ENCODE measurements at places on chromosomes 11 and 22.

DNA sequence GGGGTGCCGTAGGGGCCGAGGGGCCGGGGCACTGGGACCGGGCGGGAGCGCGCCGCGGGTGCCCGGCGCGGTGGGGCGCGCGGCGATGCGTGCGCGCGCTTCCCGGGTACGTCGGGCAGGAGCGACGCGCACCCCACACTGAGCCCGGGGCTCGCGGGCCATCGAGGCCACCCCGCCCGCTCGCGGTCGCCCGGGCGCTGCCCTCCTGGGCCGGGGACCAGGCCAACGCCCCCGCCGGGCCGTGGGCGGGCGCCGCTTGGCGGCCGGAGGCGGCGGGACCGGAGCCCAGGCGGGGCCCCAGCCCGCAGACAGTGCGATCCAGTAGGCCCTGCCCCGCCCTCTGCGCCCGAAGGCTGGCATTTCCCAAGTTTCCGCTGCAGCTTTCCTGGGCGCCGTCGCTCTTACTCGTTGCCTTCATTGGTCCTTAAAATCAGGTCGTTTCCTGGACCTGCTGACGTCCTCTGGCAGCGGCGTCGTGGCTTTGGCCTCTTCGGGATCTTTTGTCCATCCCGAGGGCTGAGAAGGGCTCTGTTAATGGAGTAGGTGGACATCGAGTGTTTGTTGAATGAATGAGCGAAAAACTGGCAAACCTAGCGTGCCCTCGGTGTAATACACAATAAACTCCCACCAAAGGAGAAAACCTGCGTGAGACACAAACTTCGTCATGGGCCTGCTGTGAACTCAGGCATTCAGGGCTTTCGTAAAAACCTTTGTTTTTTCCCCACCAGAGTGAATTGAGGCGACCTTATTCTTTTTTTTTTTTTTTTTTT, 638 bp downstream of the PARVA start:
- no peak for DNase-seq

GRCh38 chr22:35148866-35149548, 83.0 kb downstream of the ISX start:
- no peak for DNase-seq

DNA sequence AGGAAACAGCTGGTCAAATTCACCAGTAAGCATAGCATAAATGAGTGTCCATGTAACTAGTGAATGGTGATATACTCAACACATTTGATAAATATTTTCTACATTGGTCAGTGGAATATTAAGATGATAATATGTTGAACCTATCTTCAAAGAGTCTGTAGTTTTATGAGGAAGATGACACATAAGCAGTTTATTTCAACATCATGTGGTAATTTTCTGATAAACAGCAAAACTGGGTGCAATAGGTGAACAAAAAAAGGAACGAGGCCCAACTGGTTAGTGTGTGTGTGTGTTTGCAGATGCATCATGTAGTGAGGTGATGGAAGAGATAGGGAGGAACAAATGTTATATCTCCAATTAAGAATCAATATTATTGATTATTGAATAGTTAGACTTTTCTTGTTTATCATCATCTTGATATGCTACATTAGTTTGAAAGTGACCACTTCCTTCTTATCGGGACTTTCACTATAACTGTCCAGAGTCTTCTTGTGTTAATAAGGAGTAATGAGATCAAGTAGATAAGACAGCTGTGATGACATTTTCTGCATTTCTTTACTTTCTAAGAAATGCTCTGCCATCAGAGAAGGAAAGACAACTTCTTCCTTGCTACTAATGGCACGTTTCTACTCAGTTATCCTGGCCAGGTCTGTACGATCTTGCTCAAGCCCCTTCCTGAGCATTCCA, 270.7 kb downstream of the ETS1 start:
- DNase-seq, result no peak

GRCh38 chr11:27701355-27702105, 1.3 kb upstream of the BDNF start:
- DNase-seq, result no peak

GRCh38 chr11:68354148-68354872, 41.9 kb downstream of the LRP5 start:
- DNase-seq, result no peak

DNA sequence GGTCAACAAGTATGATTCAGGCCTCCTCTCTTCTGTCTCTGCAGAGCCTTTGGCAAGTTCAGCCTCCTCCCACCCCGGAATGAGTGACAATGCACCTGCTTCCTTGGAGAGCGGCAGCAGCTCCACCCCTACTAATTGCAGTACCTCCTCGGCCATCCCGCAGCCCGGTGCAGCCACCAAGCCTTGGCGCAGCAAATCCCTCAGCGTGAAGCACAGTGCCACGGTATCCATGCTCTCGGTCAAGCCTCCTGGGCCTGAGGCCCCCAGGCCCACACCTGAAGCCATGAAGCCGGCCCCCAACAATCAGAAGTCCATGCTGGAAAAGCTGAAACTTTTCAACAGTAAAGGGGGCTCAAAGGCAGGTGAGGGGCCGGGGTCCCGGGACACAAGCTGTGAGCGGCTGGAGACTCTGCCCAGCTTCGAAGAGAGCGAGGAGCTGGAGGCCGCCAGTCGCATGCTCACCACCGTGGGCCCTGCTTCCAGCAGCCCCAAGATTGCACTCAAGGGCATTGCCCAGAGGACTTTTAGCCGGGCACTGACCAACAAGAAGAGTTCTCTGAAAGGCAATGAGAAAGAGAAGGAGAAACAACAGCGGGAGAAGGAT, 220.6 kb downstream of the NAV2 start:
- DNase-seq, result no peak

DNA sequence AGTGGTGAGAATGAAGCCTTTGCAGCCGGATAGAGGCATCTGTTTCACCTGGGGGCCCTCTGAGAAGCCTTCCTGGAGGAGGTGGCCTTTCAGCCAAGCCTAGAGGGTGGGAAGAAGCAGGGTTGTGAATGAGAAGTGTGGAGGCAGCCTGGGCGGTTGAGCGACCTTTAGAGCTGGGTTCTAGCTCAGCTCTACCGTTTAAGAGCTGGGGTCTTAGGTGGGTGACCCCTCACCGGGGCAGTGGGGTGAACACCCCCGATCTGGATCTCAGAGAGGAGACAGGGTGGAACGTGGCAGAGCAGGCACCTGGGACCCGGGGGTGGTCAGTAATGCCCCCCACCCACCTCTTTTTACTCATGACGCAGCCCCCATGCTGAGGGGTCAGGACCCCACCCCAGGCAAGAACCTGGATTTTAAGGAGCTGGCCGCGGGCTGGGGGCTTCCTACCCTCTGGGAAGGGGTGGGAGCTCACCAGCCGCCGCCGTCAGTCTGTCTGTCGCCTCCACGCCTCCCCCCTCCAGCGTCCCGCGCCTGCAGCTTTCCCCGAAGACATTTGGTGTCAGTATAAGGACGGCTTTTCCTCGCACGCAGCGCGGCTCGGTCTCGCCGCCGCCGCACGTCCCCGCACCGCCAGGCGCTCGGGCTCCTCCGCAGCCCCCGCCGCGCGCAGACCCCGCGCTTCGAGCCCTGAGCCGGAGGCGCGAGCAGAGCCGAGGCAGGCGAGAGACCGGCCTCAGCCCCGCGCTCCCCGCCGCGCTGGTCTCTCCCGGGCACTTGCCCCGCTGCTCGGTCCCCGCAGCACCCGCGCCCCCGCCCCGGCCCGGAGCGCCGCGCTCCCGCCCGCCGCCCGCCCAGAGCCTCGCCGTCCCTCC, 13.3 kb upstream of the CACNA1I start:
- DNase-seq, result no peak

DNA sequence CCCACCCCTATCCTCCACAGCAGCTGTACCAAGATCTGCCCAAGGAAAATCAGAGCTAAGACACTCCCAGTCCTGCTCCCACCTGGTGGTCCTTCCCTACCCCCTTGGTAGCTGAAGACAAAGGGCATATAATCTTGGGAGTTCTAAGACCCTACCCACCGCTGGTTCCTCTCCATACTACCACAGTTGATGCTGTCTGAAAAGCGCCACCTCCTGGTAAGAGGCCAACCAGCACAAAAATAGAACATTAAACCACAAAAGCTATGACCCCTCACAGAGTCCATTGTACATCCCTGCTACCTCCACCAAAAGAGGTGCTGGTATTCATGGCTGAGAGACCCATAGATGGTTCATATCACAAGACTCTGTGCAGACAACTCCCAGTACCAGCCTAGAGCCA, 161.5 kb upstream of the ARHGAP42 start:
- DNase-seq, result no peak

GRCh38 chr22:37749226-37749625, 52.4 kb downstream of the TRIOBP start:
- no peak for DNase-seq

DNA sequence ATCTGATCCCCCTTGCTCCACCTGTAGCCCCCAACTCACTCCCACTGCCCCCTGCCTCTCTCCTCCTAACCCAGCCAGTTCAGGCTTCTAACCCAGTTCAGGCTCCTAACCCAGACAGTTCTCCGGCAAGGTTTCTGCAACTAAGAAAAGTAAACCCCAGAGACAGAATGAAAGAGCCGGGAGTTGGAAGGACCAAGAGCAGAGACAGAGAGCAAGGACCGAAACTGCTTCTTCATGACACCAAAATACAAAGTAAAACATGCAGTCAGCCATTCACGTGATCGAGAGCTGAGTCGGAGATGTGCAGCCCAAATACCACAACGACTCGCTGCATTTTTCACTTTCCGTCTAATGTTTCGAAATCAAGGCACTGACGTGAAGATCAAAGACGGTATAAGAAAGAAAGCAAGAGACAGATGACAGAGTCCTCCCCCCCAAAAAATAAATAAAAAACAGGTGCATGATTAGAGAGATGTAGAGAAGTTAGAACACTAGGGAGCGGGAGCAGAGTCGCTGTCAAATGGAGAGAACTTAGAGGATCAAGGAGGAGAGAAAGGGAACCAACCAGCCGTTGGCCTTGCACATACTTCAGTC, 884 bp downstream of the IL10RA start:
- no peak for DNase-seq

- DNase-seq, result no peak
These were observed 33.9 kb upstream of the SLC5A12 start for GRCh38 chr11:26755762-26756161.

DNA sequence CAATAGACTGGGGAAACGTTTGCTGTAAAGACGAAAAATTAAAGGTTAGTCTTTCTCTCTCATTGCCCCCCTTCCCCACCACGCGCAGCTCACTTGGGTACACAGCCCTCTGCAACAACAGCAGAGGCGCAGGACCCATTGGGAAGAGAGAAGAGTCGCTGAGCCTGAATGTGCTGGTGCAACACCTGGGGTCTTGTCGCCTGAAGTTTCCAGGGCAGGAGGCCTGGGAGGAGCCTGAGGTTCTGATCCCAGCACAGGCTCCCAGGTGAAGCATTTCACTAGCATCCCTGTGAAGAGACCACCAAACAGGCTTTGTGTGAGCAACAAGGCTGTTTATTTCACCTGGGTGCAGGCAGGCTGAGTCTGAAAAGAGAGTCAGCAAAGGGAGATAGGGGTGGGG, 116.2 kb upstream of the NTM start:
- no peak for DNase-seq

DNA sequence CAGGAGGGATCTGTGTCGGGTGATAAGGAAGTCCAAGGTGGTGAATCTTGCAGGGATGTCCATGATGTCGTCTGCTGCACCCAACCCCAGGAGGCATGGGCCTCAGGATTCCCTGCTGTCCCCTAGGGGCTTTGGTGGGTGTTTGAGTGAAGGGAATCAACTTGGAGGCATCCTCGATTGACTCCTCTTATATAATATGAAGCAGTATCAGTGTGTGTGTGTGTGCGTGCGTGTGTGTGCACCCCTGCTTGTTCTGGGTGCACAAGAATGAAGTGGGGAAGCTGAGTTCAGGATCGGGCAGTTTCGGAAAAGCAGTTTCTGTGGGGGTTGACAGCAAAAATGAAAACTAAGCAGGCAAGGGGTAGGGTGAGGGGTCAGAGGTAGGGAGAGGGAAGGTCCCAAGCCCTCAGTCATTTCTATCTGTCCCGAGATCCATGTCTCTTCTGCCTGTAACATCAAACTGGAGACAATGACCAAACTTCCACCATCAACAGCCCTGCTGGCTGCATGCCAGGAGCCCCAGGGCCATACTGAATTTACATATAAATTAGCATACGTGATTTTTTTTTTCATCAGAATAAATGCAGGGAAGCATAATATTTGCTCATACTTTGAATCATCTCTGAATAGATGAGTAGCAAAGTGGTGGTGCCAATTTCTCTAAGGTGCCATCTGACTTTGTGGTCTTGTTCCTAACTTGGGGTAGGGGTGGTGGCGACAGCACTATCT, 2.0 kb downstream of the NTM start:
- no peak for DNase-seq

DNA sequence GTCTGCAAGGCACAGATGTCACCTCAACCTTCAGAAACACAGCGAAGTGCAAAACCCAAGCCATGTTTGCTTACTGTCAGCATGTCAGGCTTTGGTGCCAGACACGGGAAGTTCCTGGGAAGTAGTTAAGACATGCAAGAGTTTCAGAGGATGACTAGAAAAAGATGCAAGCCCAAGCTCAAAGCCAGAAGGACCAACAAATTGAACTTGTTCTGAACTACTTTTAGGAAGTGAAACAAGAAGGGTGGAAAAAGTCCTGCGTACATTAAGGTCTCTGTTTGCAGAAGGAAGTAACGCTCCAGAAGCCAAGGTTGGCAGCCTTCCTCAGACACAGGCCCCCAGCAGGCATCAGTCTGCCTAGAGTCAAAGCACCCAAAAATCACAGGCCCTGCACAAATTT, 2.6 kb downstream of the AP1B1 start:
- DNase-seq, result no peak

- no peak for DNase-seq
These were observed 11.7 kb upstream of the KAT5 start for GRCh38 chr11:65700399-65700798.

DNA sequence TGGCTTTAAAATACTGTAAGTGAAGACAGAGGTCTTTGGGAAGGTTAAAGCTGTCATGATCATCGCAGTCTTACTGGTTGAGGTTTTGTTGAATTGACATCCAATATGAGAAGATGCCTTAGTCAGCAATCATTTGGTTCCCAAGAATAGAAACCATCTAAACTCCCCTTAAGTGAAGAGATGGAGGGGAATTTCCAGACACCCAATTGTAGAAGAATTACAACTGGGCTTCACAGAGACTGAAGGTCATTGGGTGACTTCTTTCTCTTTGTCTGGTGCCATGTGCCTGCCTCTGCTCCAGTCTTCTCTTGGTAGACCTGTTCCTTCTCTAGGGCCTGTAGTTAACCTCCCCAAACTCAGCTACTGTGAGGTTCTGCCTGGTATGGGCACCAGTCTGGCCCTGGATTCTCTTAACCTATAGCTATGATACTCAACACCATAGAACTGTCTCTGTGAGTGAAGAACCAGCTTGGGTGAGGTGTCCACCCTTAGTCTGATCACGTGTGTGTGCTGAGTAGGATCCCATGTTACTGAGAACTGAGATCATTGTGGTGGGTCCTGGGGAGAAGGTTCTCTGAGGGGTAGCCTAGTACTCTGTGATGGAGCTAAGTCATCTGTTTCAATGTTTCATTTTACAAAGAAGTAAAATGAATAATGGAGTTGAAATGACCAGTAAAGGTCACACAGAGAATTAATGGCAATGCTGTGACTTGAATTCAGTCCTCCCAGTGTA, 182.5 kb downstream of the CSNK2A3 start:
- no peak for DNase-seq

DNA sequence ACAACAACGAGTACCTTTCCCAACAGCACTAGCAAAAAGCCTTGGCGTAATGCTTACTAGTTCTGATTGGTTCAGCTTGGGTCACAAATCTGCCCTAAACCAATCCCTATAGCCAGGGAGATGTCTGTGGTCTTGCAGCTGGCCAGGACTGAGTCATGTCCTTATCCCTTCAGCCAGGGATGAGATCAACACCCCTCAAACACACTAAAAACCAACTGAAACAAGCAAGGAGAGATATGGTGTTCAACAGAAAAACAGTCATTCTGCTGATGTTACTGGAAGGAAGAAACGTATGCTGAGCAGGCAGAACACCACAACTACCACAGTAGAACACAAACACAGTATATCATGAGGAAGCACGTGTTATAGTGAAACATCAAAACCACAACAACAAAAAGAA, 375.6 kb downstream of the LARGE1 start:
- DNase-seq, result no peak

All from cortex of kidney (tissue), 1 donor.